Caco-2 (cell line): ENCODE measurements at places on chromosomes 11 and 22.

DNA sequence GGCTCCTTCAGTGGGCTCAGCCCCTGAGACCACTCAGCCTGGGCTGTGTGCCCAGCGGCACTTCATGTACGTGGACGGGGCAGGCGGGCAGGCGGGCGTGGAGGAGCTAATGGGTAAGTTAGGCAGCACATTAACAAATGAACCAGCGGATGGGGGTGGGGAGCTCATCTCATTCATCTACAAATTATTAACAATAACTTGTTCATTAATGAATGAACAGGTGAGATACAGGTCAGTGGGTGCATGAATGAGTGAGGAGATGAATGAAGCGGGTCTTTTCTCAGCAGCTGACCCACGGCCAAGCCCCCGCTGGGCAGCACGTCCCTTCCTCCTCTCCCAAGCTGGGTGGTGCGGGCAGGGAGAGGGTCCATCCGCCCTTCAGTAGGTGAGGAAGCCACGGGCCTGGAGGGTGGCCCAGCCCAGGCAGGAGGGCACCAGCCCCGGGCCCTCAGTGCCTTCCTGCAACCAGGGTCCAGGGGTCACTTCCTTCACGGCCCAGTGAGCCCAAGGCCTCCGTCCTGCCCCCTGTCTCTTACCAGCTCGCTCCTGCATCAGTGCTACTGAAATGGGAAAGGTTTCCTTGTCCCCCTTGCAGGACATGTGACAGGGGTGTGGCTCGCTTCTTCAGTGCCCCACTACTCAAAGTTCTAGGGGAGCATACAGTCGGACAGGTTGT lies 60.5 kb upstream of the KCNQ1OT1 start:
- DNase-seq, result no peak

GRCh38 chr22:37300551-37301017 lies 18.3 kb downstream of the CYTH4 start:
- no peak for DNase-seq

DNA sequence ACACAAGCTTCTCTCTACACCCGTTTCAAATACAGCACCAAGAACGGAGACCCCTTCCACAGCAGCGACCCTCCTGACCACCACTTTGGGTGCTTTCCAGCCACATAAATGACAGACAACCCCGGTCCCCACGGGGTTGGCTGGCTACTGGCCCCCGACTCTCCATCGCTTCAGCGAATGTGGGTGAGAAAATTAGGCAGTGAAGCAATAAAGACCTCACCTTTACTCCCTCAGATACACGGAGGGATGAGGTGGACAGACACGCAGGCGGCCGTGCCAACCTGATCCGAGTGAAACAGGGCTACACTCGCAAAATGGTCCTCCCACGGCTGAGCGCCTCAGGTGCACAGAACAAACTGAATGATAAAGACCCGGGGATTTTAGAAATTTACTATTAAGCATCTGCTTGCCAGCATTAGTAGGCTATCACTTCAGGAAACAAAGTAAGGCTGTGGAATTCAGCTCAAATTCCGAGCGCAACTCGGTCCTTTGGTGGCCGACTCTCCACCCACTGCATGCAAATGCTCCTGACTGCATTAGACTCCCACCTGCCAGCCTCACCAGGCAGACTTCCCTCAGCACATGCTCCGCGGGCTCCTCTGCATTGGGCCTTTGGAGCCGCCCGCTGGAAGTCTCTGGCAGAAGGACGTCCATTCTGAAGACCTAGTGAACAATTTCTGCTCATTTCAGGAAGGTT lies 12.8 kb upstream of the EFCAB6 start:
- no peak for DNase-seq

- DNase-seq, result no peak
These were observed 69.0 kb downstream of the UBASH3B start for GRCh38 chr11:122724520-122724919.

- DNase-seq, result no peak
These were observed 109.2 kb downstream of the FAM76B start for GRCh38 chr11:95680169-95680929.

- no peak for DNase-seq
These were observed 16.5 kb downstream of the PSMD13 start for GRCh38 chr11:253160-253885.

DNA sequence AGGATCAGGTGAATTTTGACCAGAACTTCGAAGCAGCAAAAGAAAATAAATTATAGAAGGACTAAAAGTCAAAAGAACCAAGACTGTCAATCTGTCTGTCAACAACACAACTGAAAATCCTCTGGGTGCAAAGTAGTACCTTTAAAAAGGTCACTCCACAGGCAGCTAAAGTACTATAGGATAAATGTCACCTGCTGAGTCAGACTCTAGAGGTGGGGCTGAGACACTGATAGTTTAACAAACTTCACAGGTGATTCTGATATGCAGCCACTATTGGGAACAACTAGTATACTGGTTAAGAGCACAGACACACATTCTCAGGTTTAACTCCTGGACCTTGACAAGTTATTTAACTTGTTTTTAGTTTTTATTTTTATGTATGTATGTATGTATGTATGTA lies 107.3 kb downstream of the FCHSD2 start:
- DNase-seq, result no peak

GRCh38 chr11:359181-359714 lies 10.1 kb upstream of the B4GALNT4 start:
- no peak for DNase-seq

DNA sequence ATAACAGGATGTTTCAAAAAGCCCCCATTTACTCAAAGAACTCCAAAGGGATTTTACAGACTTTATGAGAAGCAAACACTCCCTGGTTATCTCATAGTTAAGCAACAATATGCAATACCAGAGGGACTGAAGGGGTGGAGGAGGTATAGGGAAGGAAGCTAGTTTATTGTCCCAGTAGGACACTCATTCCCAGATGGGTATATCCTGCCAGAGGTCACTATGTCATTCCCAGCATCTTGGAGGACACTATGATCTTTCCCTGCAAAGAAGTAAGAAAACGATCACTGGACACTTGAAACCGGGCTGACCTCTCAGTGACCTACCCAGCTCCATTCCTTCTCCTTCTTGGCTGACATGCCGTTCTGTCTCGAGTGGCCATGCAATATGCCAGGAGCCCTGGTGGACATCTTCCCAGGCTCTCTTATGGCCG lies 114.5 kb downstream of the NAT10 start:
- no peak for DNase-seq

- DNase-seq, result no peak
These were observed 38.4 kb upstream of the CWF19L2 start for GRCh38 chr11:107496011-107496410.

DNA sequence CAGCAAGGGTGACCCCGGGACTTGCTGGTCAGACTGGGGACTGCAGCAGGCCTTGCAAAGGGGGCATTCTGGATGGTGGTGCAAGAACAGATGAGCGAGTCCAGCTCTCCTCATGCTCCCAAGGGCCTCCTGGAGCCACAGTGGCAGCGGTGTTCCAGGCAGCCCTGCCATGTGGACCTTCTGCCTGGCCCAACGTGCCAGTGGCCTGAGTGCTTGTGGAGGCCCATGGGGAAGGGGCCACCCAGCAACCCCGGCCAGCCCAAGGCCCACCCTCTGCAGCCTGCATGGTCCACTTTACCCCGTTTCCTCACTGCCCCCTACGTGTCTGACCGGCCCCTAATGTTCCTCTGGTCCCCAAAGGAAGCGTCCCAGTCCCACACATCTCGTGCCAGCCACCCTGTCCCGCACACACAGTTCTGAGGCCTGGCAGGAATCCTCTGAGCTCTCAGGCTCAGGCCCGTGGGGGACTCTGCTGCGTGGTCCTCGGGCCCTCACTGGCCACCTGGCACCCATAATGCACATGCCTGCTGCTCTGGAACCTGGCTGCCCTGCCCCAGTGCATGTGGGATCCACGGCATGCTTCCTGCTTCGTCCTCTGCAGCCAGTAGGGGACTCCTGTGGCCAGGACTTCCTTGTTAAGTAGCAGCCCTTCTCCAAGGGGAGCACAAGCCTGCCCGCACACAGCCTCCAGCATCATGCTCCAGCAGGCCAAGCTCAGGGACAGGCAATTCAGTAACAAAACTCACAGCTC lies 85.5 kb downstream of the DGCR2 start:
- peak; percentile 34 for DNase-seq

DNA sequence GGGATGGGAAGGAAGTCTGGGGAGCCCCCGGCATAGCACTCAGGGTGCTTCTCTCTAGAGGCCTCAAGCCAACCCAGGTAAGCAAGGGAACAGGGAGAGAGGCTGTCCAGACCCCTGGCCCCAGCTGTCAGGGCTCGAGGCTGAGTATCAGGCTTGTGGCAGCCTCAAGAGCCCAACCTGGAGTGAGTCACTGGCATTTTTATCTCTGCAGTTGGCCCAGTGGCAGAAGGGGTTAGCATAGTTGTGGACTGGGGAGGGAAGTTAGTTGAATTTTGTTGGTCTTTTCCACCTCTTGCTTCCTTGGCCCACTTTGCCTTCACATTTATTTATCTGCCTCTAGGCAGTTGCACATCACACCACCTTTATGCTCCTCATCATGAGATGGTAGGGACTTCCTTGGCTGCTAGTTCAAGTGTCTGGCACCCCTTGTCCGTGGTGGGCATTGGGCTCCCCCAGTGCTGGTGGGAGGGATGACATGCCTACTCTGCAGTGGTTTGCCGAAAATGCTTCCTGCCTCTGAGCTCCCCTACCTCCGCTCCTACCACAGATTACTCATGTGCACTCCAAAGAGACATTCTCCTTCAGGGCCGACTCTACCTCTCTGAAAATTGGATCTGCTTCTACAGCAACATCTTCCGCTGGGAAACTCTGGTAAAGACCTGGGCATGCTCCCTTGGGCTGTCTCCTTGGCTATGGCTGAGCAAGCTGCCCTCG lies 60.1 kb downstream of the SCN3B start:
- DNase-seq, result no peak

- peak; percentile 94 for DNase-seq
These were observed 44.2 kb upstream of the MICAL2 start for GRCh38 chr11:12066056-12066798.

DNA sequence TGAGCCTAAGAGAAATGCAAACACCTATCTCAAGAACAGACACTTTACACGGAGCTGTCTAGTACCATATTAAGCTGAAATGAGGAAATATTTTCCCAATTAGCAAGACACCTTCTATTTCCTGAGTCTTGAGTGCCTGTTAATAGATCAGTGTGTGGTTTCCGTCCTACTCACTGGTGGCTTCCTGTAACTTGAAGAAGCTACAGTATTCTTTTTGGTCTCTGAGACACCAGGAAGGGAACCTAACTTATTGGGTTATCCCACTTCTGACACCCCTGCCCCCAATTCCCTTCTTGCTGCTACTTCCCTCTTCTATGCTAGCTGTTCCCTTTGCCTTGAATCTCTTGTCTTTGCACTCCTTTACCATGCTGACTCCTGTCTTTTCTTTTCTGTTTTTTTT lies 92.7 kb downstream of the FDX1 start:
- DNase-seq, result no peak

- DNase-seq, result no peak
These were observed 111.8 kb downstream of the CTTN start for GRCh38 chr11:70510106-70510505.

DNA sequence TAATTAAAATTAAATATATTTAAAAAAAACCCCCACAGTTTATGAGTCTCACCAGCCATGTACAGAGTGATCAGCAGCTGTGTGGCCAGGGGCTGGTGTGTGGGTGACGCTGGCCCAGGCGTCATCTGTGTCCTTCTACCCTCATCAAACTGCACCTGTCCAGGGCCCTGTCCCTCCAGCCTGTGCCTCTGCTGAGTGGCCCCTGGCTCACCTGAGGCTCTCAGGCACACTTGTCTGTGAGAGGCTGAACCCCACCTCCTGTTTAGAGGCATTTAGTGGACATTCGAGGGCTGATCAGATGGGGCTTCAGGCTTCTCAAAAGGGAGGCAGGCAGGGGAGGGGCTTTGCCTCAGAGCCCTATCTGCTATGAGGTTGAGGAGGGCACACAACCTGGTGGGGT lies 29.9 kb upstream of the SMIM38 start:
- no peak for DNase-seq

DNA sequence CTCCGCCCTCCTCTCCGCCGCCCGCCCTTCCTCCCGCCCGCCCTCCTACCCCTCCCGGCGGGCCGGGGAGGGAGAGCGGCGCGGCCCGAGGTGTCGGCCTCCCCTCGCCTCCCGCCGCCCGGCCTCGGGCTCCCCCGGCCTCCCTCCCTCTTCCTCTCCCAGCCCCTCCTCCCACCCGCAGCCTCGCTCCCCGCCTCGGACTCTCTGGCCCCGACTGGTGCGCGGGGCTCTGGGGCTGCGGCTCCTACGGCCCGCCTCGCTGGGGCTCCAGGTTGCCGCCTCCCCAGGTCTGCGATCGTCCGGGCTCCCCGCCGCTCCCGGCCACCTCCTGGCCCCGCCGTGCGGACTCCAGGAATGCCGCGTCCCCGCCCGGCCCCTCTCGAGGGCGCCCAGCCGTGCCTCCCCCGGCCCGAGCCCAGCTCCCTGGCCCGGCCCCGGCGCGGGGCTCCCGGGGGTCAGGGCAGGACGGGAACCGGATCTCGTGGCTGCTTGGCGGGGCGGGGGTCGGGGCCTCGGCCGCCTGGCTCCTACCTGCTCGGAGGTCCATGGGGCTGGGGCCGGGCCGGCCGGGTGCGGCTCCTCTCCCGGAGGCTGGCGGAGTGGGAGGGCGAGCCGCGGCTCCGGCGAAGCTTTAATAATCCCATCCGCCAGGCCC lies at the start of gene CLCF1:
Gene CLCF1, minus strand, starts transcription at position 606 of the 655 bp plus-strand sequence. Its CDS starts 59 bp downstream, at position 547.
- peak; percentile 78 for DNase-seq

GRCh38 chr22:50731811-50732624 lies 6.0 kb upstream of the ACR start:
- peak; percentile 57 for DNase-seq

GRCh38 chr11:69950120-69950519 lies 128.0 kb upstream of the ANO1 start:
- peak; percentile 63 for DNase-seq
